IMR-90 (cell line): ENCODE measurements at places on chromosomes 4 and X. TPM values are rescaled to one million over a fixed set of nuclear protein-coding genes. Genes with fewer than 3 reads are reported as not detected.

Gene APOOL
- 9.7 and 11.1 TPM in 2 replicates for total RNA-seq

- H3K27ac ChIP-seq = no peak overlapping the region
- no peaks in the 10 kb centered on the region for H3K27me3 ChIP-seq
- no peak for DNase-seq
- no peak overlapping the region for H3K4me3 ChIP-seq
- no peaks in the 10 kb centered on the region for H3K36me3 ChIP-seq
These were observed 120.3 kb downstream of the ARHGAP24 start for GRCh38 chr4:85595098-85595775.

Gene LIAS
- 3.2 and 6.7 TPM in 2 replicates for total RNA-seq

DNA sequence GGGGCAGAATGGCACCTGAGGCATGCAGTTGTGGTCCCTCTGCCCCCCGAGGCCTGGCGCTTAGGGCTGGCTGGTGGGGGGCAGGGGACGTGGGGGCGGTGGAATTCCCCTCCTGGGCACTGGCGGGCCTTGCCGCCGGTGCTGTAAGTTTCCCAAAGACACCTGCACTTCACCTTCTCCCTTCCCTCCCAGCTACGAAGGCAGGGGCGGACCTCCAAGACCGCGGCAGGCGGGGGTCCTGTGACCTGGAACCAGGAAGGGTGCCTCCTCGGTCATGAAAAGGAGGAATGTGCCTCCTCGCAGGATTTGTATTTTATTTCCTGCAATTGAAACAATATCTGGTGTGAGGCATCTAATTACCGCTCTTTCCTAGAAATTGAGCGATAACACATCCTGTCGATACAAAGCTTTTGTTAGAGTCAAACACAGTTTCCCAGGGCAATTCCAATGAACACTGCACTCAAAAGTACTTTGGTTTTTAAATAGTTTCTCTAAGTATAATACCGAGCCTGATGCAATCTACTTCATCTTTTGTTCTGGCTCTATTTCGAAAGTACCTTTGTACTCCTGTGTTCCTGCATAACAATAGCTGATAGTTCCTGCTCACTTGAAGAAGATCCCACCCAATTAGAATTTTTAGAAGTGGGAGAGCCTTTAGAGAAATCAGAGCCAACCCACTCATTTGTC is 12.3 kb upstream of the ADRA2C start:
- no peaks in the 10 kb centered on the region for H3K36me3 ChIP-seq
- no peak for DNase-seq
- H3K27me3 ChIP-seq = peaks cover 45% of the 10 kb centered on the region

DNA sequence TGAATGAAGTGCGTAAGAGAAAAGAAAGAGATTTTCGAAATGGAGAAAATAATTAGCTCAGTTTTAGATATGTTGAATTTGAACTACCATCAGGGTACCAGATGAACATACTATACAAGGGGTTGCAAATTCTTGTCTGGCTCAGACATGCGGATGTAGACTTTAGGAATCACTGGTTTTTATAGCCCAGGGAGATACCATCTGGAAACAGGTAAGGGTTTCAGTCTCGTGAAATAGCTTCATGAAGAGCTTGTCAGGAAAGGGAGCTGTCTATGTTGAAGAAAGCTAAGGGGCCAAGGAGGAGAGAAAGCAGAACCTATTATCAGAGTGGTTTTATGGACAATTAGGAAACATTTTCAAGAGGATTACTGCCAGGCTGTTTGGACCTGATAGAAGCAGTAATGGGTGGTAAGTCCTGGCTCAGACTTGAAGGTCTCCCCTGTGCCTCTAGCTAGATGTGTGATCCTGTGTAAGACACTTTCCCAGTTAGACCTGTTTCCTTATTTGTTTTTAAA is 6.7 kb downstream of the RAB9A start:
- peaks cover 2% of the 10 kb centered on the region for H3K36me3 ChIP-seq
- H3K4me1 ChIP-seq = peaks cover 11% of the 10 kb centered on the region

- H3K27ac ChIP-seq = no peak overlapping the region
- no peaks in the 10 kb centered on the region for H3K36me3 ChIP-seq
- no peak for DNase-seq
- H3K4me1 ChIP-seq = no peaks in the 10 kb centered on the region
- no peaks in the 10 kb centered on the region for H3K27me3 ChIP-seq
These were observed 57.3 kb downstream of the HPGD start for GRCh38 chr4:174464949-174465348.

DNA sequence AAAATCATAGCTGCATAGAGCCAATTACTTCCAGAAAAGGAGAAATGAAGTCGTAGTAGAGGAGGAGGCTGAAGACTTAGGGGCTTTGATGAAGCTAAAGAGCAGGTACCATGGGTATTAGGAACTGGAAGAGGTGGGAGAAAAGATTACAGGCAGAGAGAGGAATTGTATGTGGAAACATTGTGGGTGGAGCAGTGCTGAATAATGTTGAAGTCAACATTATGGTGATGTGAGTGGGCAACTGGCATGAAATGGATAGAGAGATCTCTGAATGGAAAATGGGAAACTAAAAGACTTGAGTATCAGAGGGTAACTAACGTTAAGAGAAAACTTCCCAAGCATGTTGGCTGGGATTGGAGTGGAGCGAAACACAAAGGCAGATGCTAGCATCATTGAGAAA is 92.5 kb downstream of the AREG start:
- H3K4me1 ChIP-seq = peaks cover 4% of the 10 kb centered on the region
- H3K4me3 ChIP-seq = no peak overlapping the region
- no peaks in the 10 kb centered on the region for H3K36me3 ChIP-seq
- H3K27ac ChIP-seq = no peak overlapping the region

Gene CXCL6
- total RNA-seq = not detected in 2 replicates

GRCh38 chrX:104134583-104135261 is 22.1 kb downstream of the SLC25A53 start:
- DNase-seq = no peak
- no peak overlapping the region for H3K27ac ChIP-seq
- H3K4me3 ChIP-seq = no peak overlapping the region
- H3K4me1 ChIP-seq = peaks cover 2% of the 10 kb centered on the region; the same call in 1 of the 2 replicates

DNA sequence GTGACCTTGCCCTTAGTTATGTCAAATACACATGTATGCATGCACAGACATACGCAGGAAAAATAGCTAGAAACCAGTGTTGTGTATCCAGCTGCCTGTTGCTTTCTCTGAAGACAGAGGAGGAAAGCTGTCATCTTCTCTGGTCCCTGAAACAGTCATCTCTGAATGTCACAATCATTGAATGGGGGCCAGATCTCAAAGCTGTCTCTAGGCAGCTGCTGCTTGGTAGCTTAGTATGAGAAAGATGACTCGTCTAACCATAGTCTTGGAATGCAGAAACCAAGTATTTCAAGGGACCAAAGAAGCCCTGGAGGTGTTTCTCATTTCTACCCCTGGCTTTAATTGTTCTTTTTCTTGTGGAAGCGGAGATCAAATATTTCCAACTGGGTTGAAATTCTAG is 4.0 kb downstream of the GRIA3 start:
- no peak for DNase-seq
- H3K27me3 ChIP-seq = no peaks in the 10 kb centered on the region
- no peaks in the 10 kb centered on the region for H3K36me3 ChIP-seq
- H3K4me3 ChIP-seq = no peak overlapping the region

DNA sequence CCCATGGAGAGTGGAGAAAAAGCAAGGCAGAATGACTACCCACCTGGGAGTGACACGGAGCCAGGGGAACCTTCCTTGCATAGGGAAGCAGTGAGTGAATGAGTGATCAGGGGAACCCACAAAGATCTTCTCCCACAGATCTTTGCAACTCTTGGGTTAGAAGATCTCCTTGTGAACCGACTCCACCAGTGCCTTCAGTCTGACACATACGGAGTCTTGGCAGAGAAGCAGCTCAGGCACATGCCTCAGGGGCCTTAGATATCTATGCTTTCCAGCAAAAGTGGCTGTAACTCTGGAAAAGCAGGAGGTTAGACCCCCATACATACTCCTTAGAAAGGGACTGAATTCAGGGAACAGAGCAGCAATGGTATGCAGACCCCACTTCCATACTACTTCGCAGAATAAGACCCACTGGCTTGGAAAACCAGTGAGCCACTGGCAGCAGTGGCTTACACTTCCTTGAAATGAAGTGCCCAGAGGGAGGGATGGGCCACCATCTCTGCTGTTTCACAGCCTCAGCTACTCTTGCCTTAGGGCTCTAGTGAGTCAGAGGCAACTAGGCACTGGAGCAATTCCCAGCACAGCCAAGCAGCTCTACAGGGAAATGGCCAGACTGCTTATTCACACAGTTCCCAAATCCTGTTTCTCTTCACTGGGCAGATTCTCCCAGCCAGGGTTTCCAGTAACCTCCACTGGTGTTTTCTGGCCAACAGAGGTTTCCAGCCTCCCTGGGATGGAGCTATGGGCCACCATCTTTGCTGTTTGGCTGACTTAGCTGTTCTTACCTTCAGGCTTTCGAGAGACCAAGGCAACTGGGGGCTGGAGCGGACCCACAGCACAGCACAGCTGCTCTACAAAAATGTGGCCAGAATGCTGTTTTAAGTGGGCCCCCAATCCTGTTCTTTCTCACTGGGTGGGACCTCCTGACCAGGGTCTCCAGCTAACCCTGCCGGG is 82.8 kb upstream of the TCEAL2 start:
- no peaks in the 10 kb centered on the region for H3K27me3 ChIP-seq
- H3K36me3 ChIP-seq = no peaks in the 10 kb centered on the region
- no peaks in the 10 kb centered on the region for H3K4me1 ChIP-seq

Gene PPP1R2C
- not detected in 2 replicates for total RNA-seq

Gene TMEM150C
- under 0.01 and 0.36 TPM in 2 replicates for total RNA-seq

DNA sequence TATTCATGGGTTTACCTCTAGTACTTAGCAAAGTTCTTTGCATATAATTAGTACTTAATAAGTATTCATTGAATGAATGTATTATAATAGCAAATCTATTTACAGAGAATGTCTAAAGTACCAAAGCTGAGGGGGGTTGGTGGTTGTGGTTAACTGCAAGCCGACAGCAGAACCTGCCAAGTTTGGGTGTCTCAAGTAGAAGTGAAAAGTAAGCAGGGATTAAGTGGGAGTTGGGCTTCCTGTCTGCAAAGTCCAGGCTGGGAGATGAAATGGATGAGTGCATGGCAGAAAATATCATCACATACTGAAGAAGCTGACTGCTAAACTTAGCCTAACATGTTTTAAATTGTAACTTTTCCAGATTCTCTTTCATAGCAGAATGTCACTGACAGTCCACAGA is 169.6 kb downstream of the CAMK2D start:
- H3K36me3 ChIP-seq = peaks cover 1% of the 10 kb centered on the region; the same call in 1 of the 2 replicates
- peaks cover 12% of the 10 kb centered on the region for H3K4me1 ChIP-seq
- DNase-seq = peak; percentile 44
- no peak overlapping the region for H3K27ac ChIP-seq
- H3K27me3 ChIP-seq = no peaks in the 10 kb centered on the region

- H3K27me3 ChIP-seq = no peaks in the 10 kb centered on the region
- H3K27ac ChIP-seq = no peak overlapping the region
- H3K36me3 ChIP-seq = no peaks in the 10 kb centered on the region
- no peak overlapping the region for H3K4me3 ChIP-seq
- H3K4me1 ChIP-seq = no peaks in the 10 kb centered on the region
These were observed 19.6 kb upstream of the FRG1 start for GRCh38 chr4:189921058-189921457.

DNA sequence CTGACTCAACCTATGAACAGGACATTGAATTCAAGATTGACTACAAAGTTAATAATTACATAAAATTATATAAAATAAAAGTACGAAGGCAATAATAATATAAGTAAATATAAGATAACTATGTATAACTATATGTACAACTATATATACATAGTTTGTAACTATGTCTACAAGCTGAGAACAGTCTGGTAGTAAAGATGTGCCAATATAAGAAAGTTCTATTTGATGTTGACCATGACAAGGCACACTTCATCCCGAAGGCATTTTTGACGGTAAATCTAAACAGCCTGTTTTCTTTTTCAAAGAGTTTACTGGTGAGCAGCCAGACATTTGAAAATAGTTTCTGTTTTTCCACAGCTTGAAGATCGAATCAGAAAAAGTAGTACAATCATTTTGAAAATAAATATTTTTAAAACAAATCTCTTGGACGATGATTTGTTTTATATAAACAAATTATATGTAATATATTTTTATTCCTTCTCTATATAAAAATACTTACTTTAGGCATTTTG is 112.9 kb downstream of the CEP44 start:
- H3K27ac ChIP-seq = no peak overlapping the region
- no peaks in the 10 kb centered on the region for H3K27me3 ChIP-seq
- H3K36me3 ChIP-seq = no peaks in the 10 kb centered on the region
- DNase-seq = no peak
- H3K4me3 ChIP-seq = no peak overlapping the region
- H3K4me1 ChIP-seq = no peaks in the 10 kb centered on the region

GRCh38 chr4:106186201-106186600 is 129.8 kb downstream of the TBCK start:
- H3K4me1 ChIP-seq = no peaks in the 10 kb centered on the region
- H3K27me3 ChIP-seq = no peaks in the 10 kb centered on the region
- H3K4me3 ChIP-seq = no peak overlapping the region
- H3K27ac ChIP-seq = no peak overlapping the region
- no peaks in the 10 kb centered on the region for H3K36me3 ChIP-seq
- DNase-seq = no peak

- no peak overlapping the region for H3K4me3 ChIP-seq
- no peaks in the 10 kb centered on the region; the same call in 1 of the 2 replicates for H3K27me3 ChIP-seq
- H3K36me3 ChIP-seq = no peaks in the 10 kb centered on the region
- no peak for DNase-seq
- no peak overlapping the region for H3K27ac ChIP-seq
These were observed 63.6 kb downstream of the CPZ start for GRCh38 chr4:8656185-8656517.
